ENCODE measurements at places on chromosomes 5 and 9. TPM values are rescaled to one million over a fixed set of nuclear protein-coding genes. Genes with fewer than 3 reads are reported as not detected.

The EPB41L4A gene
- 1.0 TPM for polyA plus RNA-seq

The FAM221B gene
- polyA plus RNA-seq: not detected

The SH3RF2 gene
- polyA plus RNA-seq: 24.3 TPM

The CCL27 gene
- 0.31 TPM for polyA plus RNA-seq

The SLC36A2 gene
- polyA plus RNA-seq: 5.8 TPM
